Inflammatory macrophage (primary cell): ENCODE measurements at places on chromosomes 3 and 15.

DNA sequence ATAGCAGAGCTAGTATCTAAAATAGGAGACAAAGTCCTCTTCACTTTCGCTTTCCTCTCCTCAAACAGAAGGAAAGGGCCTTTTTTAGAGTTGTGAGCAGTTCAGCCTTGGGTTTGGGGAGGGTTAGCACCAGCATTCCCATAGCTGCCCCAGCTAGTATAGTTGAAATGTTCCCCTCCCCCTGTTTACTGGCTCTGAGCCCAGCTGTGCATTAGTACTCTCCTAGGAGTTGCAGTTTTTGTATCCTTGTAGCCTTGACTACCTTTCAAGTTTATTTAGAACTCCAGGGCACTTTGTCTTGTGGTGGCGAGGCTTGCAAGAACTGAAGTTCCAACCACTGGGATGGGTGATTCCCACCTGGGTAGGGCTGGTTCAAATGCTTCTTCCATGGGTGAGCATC lies 245.1 kb upstream of the NAALADL2 start:
- no peak for DNase-seq

- DNase-seq = no peak
These were observed 25.0 kb downstream of the LIPH start for GRCh38 chr3:185527364-185527763.

- DNase-seq = no peak
These were observed 127.2 kb downstream of the EBLN2 start for GRCh38 chr3:73188707-73189106.

GRCh38 chr3:112688819-112689218 lies 47.9 kb upstream of the CCDC80 start:
- no peak for DNase-seq

DNA sequence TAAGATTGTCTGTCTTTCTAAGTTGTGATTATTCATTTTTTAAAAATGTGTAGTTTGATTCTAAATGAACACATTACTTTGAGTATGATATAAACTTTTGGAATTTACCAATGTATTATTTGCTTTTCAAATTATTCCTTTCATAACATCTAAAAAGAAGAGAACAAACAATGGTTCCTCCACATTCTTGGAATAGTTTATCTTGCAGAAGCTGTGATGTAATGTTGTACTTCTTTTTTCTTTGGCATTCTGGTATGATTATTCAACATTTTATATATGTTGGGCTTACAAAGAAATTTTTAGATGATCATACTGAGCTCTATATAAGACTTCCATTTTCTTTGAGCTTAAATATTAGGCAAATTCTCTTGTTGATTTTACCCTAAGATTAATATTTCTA lies 419.2 kb downstream of the DIPK2A start:
- DNase-seq = no peak

DNA sequence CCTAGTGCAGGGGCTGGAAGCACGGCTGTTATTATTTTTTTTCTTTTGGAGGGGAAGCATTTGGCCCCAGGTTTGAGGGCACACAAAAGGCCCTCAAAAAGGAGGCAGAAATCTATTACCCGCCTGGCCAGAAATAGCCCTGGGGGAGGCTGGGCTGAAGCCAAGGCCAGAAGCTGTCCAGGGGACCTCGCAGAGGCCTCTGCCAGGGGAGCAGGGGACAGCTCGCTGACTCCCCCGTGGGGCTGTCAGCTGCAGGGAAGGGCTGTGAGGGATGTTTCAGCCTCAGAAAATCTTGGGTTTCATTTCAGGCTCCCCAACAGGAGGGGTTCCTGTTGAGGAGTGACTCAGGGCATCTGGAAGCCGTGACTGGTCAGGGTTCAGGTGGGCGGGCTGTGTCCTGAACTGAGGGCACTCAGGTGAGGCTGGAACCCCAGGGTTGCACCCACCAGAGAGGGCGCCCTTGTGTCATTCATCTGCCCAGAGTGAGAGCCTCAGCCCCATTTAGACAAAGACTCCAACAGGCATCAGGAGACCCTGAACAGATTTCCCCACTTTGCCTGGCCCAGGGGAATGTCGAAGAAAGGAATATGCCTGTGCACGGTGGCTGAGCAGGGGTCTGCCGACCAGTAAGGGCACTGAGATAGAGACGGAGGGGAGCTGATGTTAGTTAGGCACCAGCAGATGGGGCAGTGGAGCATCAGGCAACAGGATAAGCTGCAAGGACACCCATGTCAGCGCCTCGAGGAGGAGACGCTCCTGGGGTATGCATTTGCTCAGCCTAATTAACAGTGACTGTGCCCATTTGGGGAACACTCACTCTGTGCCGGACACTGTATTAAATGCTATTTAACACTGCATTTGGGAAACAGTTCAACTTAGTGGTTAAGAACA lies 43.5 kb upstream of the SLC6A11 start:
- peak; percentile 22 for DNase-seq

DNA sequence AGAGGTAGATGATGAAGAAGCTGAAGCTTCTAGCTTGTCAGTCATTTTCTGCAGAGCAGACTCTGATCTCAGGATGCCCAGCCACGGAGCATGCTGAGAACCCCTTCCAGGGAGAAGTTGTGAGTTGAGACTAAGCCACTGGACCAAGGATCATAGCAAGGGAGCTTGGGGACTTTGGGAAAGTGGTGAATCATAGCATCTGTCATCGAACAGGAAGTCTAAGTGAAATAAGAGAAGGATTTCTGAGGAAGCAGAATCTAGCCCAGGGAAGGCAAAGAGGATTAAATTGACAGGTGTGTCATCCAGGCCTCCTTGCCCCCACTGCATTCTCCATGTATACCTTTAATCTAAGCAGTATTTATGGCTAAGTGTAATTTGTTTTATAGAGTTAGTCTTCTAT lies 71.8 kb upstream of the TMEM108 start:
- no peak for DNase-seq

- peak; percentile 56 for DNase-seq
These were observed 8.4 kb downstream of the PARP14 start for GRCh38 chr3:122688996-122689395.

DNA sequence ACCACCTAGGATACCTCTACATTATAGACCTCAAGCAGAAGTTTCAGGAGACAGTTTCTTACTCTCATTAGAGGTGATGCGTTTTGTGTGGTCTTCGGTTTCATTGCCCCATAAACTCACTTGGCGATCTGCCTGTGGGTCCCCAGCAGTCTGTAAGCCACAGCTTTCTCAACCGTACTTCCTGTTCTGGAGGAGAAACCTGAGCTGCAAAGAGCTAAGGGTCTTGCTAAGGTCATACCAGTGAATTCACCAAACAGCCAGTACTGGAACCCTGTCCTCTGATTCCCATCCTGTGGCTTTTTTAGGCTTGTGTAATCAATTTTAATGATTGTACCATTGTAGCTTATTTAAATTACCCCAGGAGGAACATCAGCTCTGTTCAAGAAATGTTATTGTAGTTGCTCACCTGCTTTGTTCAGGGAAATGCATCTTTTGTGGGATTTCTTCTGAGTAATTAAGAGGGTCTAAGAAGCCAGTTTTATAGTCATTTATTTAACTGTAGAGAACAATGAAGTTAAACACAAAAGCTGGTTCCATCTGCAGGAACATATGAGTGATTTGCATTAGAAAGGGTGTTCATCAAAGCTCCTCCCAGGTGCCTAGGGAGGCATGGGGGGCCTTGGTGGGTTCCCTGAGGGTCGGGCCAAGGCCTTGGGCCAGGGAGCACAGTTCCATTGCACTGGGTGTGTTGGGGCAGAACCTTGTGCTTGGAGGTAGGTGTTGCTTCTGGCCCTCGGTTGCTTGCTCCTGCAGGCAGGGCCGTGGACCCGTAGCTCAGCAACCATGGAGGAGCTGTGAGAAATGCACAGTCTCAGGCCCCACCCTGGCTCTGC lies 69.6 kb downstream of the APBA2 start:
- no peak for DNase-seq
